Stimulated activated naive CD8-positive, alpha-beta T cell treated with anti-CD3 and anti-CD28 coated beads, Interleukin-15, amount 100 ng/mL, for 72 hours (primary cell): ENCODE measurements at places on chromosomes 2 and 18.
A peak's percentile ranks its signal among the peaks of the same experiment; 100 is the strongest.

- DNase-seq: no peak
These were observed 62.5 kb downstream of the REEP1 start for GRCh38 chr2:86274918-86275275.

GRCh38 chr2:198004173-198004572 is 199.8 kb downstream of the PLCL1 start:
- no peak for DNase-seq

GRCh38 chr2:228669690-228670089 is 488.2 kb upstream of the SPHKAP start:
- DNase-seq: no peak

GRCh38 chr2:28002181-28002580 is 111.7 kb downstream of the BABAM2 start:
- no peak for DNase-seq

DNA sequence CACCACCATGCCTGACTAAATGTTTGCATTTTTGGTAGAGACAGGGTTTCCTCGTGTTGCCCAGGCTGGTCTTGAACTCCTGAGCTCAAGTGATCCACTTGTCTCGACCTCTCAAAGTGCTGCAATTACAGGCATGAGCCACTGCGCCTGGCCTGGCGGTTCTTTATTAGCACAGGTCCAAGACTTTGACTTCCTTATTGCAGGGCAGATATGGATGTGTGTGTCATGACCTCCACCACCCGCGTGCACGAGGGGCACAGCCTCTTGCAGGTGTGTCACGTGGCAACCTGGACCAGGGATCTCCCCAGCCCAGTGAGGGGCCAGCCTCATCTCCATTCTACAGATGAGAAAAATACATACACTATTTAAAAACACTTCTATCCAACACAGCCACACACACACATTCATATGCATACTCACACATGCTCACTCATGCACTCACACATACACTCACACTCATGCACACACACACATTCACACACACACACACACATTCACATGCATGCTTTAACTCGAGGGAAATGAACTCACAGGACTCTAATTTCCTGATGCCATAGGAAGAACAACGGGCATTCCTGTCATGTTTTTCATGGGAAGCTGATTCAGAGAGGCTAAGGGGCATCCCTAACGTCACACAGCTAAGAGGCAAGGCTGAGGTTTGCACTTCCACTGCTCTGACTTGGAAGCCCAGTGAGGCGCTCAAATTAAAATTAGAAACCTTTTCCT is 38.8 kb downstream of the RRM2 start:
- DNase-seq: no peak

- no peak for DNase-seq
These were observed 24.4 kb downstream of the SPEG start for GRCh38 chr2:219458996-219459395.

GRCh38 chr2:158042245-158042644 is 59.4 kb upstream of the UPP2 start:
- no peak for DNase-seq

DNA sequence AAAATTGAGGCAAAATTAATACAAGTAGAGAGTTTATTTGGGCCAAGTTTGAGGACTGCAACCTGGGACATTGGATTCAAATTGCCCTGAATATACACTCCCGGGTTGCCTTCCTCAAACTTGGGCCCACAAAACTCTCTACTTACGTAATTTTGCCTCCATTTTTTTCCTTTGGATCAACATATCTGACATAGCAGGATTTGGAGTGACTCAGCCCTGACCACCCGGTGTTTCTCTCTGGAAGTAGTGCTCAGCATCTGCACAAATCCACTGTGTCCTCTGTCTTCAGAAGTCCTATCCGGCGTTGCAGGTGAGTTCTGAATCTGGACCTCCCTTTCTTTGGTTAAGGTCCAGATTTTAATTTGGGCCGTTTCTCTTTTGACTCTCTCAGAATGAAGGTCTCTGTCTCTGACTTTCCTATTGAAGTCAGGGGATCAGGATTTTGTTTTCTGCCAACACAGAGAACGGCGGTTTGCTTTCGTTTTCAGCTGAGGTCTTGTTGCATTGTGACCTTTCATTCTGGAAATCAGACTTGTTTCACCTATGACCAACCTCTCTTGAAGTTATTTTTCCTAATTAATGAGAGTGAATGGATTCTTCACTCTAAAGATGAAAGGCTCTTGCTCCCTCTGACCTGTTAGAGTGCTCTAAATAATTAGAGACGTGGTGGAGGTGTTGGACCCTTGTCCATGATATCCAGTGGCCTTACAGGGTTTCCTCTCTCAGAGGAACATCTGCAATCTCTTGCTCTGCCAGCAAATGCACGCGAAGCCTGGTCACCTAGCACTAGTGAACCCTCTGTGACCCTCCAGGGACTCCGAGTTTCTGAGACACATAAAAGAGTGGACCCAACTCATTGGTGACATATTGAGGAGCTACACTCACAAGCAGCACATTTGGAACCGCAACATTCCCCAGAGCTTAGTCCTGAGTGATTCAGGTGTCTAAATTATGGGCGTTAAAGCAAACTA is 13.6 kb downstream of the TCF23 start:
- DNase-seq: no peak

DNA sequence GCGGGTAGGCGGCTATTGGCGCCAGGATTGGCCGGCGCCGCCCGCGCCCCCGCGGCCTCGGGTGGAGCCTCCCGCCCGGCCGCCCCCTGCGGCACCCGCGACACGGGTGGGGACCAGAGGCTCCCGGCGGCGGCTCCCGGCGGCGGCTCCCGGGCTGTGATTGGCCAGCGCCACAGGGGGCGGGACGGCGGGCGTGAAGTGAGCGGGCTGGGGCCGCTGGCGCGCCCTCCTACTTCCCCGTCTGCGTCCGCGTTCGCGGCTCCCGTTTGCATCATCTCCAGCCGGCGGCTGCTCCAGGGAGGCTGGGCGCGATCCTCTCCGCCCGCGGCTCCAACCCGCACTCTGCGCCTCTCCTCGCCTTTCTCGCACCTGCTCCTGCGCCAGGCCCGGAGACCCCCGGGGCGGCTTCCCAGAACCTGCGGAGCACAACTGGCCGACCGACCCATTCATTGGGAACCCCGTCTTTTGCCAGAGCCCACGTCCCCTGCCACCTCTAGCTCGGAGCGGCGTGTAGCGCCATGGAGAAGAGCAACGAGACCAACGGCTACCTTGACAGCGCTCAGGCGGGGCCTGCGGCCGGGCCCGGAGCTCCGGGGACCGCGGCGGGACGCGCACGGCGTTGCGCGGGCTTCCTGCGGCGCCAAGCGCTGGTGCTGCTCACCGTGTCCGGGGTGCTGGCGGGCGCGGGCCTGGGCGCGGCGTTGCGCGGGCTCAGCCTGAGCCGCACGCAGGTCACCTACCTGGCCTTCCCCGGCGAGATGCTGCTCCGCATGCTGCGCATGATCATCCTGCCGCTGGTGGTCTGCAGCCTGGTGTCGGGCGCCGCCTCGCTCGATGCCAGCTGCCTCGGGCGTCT is at the start of gene SLC1A4:
Gene SLC1A4 (plus strand): TSS at position 274 of the 856 bp plus-strand sequence. CDS start 245 bp downstream, at position 519.
- DNase-seq: peak; percentile 83

GRCh38 chr18:56770873-56771272 is 119.7 kb downstream of the WDR7 start:
- DNase-seq: no peak

GRCh38 chr2:220046507-220046906 is 419.1 kb downstream of the SLC4A3 start:
- DNase-seq: no peak

DNA sequence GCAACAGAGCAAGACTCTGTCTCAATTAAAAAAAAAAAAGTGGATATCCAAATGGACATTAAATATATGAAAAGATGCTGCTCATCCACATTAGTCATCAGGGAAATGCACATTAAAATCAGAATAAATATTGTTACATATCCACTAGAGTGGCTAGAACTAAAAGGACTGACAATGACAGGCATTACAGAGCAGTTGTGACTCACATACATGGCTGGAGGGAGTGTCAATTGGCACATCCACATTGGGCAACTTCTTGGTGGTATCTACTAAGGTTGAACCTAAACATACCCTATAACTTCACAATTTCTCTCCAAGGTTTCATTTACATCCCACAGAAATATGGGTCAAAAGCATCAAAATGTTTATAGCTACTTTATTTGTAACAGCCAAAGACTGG is 14.0 kb upstream of the DNER start:
- DNase-seq: no peak

DNA sequence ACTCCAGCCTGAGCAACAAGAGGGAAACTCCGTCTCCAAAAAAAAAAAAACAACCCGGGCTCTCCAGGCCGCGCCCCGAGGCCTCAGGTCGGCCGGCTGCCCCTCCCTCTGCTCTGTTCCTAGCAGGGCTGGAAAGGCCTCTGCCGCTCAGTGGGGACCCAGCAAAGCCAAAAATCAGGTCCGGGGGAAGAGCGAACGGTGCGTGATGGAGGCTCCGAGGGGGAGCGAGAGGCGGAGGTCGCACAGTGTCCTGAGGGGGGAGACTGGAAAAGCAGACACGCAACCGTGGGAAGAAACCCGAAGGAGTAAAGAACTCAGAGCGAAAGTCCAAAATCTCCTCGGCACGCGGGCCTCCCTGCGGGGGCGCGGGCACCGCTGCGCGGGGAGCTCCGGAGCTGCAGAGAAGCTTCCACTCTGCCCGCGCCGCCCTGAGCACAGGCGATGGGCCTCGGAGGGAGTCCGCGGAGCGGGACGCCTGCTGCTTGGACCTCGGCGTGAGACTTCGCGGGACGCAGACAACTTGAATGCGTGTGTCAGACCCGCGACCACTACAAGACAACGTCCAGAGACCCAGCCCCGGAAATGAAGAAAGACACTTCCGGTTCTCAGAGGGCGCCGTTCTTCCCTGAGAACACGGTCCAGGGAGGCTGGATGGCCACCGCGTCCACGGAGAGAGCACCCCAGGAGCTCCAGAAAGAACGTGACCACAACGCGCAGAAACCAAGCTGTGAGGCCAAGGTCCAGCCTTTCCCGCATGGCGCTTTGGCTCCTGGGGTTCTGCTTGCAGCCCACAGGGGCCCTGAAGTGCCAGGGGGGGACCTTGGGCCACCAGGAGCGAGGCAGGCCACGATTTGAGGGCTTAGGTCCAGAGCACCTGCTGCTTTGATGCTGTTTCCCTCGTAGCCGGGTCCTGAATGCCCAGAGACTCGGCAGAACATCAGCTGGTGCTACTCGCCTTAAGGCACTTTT is 219.8 kb downstream of the DPP10 start:
- peak; percentile 8 for DNase-seq

GRCh38 chr2:234544659-234545611 is 48.1 kb upstream of the ARL4C start:
- peak; percentile 76 for DNase-seq

- no peak for DNase-seq
These were observed 62.8 kb upstream of the ID2 start for GRCh38 chr2:8619071-8619470.
